Memory B cell (primary cell): ENCODE measurements at places on chromosomes 4 and X.

DNA sequence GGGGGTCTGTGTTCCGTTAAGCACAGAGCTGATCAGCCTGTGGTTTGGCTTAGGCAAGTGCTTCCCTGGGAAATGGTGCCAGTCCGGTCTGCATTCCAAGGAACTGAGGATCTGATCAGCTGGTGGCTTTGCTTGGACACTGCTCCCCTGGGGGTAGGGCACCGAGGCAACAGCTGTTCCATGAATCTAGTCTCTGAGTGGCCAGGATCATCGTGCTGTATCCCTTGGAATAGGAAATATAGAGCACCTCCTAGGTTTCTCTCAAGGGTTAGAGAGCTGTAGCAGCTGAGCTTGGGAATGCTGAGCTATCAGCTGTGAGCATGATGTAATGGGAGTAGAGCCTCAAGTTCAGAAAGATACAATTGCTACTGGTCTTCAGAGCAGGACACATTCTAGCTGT is 863.9 kb downstream of the RAPGEF2 start:
- no peaks in the 10 kb centered on the region for H3K4me1 ChIP-seq
- no peak overlapping the region for H3K27ac ChIP-seq
- no peaks in the 10 kb centered on the region for H3K36me3 ChIP-seq
- H3K4me3 ChIP-seq, result no peak overlapping the region
- DNase-seq, result no peak

DNA sequence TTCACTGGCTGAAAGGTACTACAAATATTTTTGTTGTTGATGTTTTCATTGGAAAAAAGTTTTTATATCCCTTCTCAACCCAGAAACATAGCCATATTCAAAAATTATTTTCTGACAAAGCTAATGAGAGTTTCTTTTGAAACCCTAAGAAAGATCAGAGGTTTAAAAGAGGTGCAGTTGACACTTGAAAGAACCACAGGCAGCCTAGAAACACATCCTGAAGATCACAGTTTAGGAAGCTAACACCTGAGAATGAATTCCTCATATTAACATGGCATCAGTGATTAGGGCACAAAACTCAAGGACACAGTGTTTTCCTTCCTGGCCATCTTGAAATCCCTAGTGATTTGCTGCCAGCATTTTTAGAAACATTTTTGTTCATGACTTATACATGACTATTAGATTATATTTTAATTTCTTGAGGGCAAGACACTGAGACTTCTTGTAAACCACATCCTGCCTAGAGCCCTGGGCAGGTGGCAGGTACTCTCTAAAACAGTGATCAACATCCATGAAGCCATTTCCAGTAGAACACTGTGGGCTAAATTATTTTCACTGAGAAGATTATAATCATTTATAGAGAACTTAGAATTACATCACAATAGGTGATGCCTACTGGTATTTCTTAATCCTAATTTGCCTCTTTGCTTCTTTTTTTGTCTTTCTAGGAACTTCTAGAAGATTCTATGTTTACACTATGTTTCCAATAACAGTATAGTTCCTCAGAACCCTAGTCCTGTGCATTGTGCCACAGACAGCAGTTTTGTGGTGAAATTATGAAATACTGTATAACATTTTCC is 80.0 kb downstream of the ARSJ start:
- peaks cover 5% of the 10 kb centered on the region for H3K27me3 ChIP-seq
- H3K4me3 ChIP-seq, result no peak overlapping the region
- peaks cover 9% of the 10 kb centered on the region for H3K4me1 ChIP-seq
- H3K36me3 ChIP-seq, result no peaks in the 10 kb centered on the region

GRCh38 chr4:145043306-145043705 is 54.7 kb downstream of the ANAPC10 start:
- no peak overlapping the region for H3K27ac ChIP-seq
- no peak overlapping the region for H3K4me3 ChIP-seq
- peaks cover 3% of the 10 kb centered on the region for H3K36me3 ChIP-seq
- DNase-seq, result no peak

- no peak for DNase-seq
- H3K27ac ChIP-seq, result no peak overlapping the region
- no peaks in the 10 kb centered on the region for H3K27me3 ChIP-seq
- no peaks in the 10 kb centered on the region for H3K36me3 ChIP-seq
- H3K4me3 ChIP-seq, result no peak overlapping the region
- H3K4me1 ChIP-seq, result no peaks in the 10 kb centered on the region
These were observed 975.4 kb upstream of the NDST4 start for GRCh38 chr4:116088771-116089170.

DNA sequence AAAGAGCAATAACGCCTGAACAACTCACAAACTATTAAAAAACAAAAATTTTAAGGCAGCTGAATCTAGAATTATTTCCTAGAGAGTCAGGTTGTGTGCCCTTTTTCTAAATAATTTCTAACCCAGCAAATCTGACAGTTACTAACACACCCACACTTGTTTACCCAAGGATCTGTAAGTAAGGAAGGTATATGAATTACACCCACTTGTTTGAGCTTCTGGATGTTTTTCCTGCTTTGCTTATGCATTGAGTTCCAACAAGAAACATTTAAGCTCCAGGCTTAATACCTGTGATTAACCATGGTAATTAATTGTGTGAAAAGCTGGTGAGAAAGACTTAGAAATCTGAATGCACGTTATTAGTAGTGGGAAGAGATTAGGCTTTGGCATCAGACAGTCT is 1.5 kb downstream of the NIPAL1 start:
- DNase-seq, result no peak
- no peaks in the 10 kb centered on the region for H3K36me3 ChIP-seq
- H3K27me3 ChIP-seq, result peaks cover 14% of the 10 kb centered on the region

GRCh38 chr4:41427931-41428600 is 109.9 kb upstream of the LIMCH1 start:
- no peak overlapping the region for H3K4me3 ChIP-seq
- H3K27ac ChIP-seq, result no peak overlapping the region
- no peaks in the 10 kb centered on the region for H3K4me1 ChIP-seq
- peaks cover 2% of the 10 kb centered on the region for H3K27me3 ChIP-seq

- H3K4me1 ChIP-seq, result no peaks in the 10 kb centered on the region
- peaks cover 9% of the 10 kb centered on the region for H3K27me3 ChIP-seq
- no peak overlapping the region for H3K4me3 ChIP-seq
These were observed 125.2 kb downstream of the AFAP1 start for GRCh38 chr4:7814451-7814850.

DNA sequence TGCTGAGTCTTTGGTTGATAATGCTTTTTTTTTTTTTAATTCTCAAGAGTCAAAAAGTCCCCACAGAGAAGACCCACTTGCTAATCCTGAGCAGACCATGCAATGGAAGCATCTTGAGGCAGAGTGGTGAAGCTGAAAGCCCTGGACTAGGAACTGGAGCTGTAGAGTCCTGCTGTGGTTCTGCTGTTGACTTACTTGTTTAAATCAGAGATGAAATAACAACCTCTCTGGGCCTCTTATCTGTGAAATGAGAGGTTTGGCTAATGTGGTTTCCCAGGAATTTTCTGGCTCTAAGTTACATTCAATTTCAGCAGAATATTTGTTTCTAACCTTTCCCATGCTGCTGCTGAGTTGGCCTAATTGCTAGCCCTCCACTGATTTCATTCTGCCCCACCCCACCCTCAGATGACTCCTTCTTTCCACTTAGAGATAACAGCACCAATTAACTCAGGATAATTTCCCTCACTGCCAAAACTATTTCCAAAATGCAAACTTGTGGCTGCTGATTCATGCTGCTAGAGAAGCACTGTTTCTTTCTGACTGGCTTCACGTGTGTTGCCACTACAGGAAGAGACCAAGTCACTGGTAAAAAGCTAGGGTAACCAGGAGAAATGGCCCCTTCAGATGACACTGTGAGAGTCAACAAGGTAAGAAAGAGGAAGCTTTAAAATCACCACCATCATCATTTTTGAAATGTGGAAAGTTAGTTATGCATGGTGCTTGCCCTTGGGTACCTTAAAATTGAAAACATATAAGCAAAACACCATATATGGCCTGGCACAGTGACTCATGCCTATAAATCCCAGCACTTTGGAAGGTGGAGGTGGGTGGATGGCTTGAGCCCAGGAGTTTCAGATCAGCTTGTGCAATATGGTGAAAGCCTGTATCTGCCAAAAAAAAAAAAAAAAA is 326.4 kb downstream of the DCHS2 start:
- H3K4me3 ChIP-seq, result no peak overlapping the region
- H3K4me1 ChIP-seq, result no peaks in the 10 kb centered on the region
- H3K36me3 ChIP-seq, result no peaks in the 10 kb centered on the region
- no peak for DNase-seq
- no peak overlapping the region for H3K27ac ChIP-seq
- H3K27me3 ChIP-seq, result no peaks in the 10 kb centered on the region

DNA sequence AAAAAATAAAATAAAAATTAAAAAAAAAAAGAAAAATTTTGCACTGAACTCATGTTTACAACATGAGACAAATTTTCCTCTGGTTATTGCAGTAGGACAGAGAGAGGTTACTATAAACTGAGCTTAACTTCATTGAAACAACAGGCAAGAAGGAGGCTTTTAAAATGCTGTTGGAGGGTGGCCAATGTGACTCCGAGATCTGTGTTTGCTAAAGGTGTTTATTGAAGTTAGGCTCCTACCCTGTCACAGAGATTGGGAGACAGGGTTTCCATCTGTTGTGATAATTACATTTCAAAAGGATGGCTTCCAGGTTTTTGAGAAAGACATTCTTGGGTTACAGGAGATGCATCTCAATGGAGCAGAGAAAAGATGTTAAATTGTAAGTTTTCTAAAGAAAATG is 370.5 kb upstream of the HS3ST1 start:
- no peaks in the 10 kb centered on the region for H3K27me3 ChIP-seq
- H3K4me1 ChIP-seq, result no peaks in the 10 kb centered on the region
- no peak for DNase-seq
- no peaks in the 10 kb centered on the region for H3K36me3 ChIP-seq
- H3K27ac ChIP-seq, result no peak overlapping the region

DNA sequence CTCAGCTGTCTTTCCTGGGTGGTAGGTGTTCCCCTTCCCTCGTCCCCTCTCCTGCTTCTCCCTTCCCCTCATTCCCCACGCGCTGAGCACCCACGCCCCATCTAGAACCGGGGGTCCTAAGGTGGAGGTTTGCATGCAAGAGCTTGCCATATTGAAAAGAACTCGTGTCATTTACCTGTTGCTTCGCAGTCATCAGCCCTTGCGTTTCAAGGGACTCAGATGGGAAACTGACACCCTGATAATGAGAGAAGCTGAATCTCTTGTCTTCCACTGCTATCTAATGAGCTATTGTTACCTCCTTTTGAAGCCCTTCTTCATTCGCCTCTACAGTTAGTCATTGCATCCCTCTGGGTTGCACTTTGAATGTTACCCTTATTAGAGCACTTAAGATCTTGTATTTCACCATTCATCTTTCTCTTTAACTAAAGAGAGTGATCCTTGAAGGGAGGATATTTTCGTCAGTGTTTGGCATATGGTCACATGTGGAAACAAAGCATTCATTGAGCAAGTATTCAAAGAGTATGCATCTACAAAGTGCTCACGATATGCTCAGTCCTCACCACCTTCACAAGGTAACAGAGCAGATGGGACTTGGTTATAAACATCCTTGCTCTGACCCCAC is 25.7 kb downstream of the ARL9 start:
- H3K27me3 ChIP-seq, result peaks cover 6% of the 10 kb centered on the region
- no peak overlapping the region for H3K4me3 ChIP-seq
- H3K27ac ChIP-seq, result no peak overlapping the region
- no peak for DNase-seq

DNA sequence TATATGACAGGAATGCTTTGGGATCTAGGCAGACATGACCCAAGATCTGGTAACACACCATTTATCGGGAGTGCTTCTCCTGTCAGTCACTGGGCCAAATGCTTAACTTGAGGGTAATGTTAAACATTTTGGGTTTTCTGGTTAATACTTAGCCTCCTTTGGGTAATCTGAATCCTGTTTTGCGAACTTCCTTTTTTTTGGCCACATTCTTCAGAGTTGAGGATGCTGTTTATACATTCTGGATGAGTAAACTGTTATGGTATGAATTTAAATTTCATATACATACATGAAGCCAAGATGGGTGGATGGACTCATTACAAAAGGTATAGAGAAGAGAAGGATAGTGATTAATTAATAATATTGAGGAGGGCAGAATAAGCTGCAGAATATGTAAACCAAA is 36.1 kb downstream of the MID1IP1 start:
- H3K4me1 ChIP-seq, result no peaks in the 10 kb centered on the region
- no peak overlapping the region for H3K27ac ChIP-seq
- H3K36me3 ChIP-seq, result no peaks in the 10 kb centered on the region
- DNase-seq, result no peak
- H3K4me3 ChIP-seq, result no peak overlapping the region

GRCh38 chr4:70715097-70715496 is 6.7 kb upstream of the RUFY3 start:
- peak overlapping the region; percentile 58 for H3K27ac ChIP-seq
- no peaks in the 10 kb centered on the region for H3K36me3 ChIP-seq
- H3K4me1 ChIP-seq, result peaks cover 45% of the 10 kb centered on the region
- DNase-seq, result no peak
- no peaks in the 10 kb centered on the region for H3K27me3 ChIP-seq
- H3K4me3 ChIP-seq, result peak overlapping the region; percentile 53

DNA sequence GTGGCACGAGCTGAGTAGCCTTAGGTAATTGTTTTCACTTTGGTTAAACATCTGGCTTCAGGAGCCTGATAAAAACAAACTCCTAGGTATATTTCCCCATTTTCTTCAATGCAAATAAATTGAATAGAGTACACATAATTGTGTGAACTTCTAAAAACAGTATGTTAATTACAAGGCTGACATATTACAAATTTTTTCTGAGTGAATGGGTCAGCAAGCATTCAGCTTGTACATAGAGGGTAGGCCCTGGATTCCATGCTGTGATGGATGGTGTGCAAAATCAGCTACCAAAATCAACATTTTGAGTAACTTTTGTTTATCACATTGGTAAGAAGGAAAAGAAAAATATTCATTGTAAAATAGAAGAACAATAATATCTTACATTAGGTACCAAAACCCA is 12.2 kb downstream of the TNIP3 start:
- H3K4me1 ChIP-seq, result peaks cover under 1% of the 10 kb centered on the region
- no peak overlapping the region for H3K4me3 ChIP-seq
- H3K36me3 ChIP-seq, result no peaks in the 10 kb centered on the region

- no peak overlapping the region for H3K4me3 ChIP-seq
- DNase-seq, result no peak
- H3K27ac ChIP-seq, result no peak overlapping the region
- no peaks in the 10 kb centered on the region for H3K27me3 ChIP-seq
- H3K4me1 ChIP-seq, result no peaks in the 10 kb centered on the region
These were observed 95.7 kb downstream of the NPNT start for GRCh38 chr4:105990933-105991332.

DNA sequence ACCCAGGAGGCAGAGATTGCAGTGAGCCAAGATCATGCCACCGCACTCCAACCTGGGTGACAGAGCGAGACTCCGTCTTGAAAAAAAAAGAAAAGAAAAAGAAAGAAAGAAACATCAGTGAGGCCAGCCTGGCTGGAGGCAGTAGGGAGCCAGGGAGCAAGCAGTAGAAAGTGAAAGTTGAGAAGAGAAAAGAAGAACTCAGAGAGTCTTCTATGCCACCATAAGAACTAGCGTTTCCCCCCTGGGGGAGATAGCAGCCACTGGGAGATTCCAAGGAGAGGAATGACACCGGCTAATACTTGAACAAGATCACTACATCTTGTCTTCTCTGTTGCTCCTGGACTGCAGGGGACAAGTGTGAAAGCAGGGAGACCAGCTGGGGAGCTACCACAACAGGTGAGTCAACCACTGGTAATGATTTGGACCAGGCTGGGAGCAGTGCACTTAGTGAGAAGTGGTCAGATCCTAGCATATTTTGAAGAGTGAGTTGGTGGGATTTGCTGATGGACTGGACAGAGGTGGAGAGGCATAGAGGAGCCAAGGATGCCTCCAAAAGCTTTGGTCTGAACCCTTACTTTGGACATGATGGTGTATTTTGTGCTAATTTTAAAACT is 33.4 kb downstream of the SLC2A9 start:
- no peak for DNase-seq
- no peak overlapping the region for H3K27ac ChIP-seq
- H3K4me3 ChIP-seq, result no peak overlapping the region
- no peaks in the 10 kb centered on the region for H3K4me1 ChIP-seq
